HS-5 (cell line): ENCODE measurements at places on chromosomes 7 and 10.

- DNase-seq = no peak
These were observed 69.8 kb downstream of the CDK6 start for GRCh38 chr7:92766461-92767003.

DNA sequence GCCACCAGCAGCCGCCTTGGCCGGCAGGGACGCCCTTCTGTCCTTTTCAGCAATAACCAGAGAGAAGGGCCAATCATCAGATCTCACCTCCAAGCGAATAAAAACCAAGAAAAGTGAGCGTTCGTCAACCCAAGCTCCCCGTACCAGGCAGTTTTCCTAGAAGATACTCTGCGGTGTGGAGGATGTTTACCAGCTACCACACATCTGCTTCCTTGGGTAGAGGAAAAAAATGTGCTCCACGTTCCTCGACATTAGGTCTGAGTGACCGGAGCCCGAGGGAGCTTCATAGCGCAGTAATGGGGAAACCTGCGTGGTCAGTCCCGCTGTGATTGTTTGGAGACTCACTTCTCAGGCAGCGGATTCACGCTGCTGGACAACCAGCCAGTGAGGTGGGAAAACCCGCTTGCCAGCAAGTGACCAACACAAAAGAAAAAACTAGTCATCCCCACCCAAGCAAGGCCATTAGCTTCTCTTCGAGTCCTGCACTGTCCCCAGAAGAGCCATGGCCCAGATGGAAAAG is 73.0 kb downstream of the ZRANB1 start:
- DNase-seq = no peak

DNA sequence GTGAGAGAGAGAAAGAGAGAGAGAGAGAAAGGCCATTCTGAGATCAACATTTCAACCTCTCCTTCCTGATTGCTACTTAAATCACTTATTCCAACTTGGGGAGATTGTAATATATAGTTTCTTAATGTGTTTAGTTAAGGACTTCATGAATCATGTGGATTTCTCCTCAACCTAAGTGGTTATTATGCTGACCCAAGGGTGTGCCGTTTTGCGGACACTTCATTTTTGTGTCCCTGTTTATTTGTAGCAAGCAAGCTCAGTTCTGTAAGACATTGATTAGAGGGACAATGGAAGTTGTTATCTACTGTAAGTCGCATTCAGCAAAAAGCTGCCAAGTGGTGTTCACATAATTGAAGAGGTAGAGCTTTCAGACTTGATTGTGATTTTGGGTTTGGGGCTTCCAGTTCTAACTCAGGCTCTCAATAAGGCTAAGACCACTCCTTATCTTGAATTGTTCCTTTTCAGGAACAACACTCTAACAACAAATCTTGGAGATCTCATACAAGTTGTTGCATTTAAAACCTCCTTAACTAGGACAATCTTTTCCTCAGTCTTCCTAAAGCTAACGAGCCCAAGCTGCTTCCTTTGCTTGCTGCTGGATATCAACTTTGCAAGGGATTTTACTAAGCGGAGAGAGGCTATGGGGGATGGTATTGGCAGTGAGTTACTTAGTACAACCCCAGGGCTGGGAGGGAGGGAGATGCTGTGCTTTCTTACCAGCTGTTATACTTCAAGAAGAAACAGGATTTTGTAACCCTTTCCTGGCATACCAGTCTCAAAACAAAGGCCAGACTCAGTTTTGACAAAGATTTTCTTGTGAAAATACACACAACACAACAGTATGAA is 19.8 kb upstream of the COL1A2 start:
- peak; percentile 37 for DNase-seq

DNA sequence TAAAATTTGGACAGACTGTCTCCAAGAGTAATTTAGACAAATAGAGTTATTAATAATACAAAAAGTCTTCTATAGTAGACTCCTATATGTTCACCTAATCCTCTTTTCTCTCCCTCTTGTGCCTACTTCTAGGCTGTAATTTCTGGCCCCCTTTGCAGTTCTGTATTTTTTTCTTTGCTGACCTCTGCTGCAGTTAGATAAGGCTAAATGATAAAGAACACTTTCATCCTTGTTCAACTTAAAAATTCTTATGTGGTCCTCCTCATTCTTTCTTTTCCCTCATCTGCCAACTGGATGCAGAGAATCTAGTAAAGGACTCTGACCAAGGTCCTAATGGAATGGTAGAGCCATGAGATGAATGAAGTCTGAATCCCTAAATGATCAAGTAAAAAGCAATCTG is 20.1 kb downstream of the GLCCI1 start:
- no peak for DNase-seq

DNA sequence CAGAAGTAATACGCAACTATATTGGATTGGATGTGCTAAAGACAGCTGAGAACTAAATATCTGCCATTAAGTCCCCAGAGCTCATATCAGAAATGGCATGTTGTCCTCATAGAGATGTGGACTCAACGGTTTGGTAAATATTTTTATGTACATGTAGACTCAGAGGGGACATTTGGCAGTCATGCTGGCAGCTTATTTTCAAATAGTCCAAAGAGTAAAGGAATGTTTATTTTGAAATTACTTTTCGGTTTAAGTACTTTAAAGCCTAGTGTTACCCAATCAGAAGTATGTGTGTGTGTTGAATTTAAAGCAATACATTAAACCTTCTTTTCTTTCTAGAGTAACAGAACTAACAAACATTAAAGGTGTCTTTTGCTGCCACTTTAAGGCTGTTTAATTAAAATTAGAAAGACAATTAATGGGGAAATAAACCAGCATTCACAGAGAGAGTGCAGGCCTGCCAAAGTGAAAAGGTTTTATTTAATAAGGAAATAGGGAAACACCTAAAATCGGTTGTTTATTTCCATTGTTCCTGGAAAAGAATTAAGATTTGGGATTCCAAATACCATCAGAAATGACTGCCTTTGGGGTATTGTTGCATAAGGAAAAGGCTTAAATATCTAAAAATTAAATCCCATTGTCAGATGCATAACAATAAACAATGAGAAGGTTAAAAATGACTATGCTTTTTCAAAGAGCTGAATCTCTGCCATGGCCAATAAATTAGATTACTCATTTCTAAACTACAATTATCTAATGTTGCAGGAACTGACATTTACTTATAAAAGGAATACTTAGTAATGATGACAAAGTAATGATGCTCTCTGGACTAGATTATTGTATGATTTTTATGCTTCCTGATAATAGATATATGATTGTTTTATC is 113.4 kb upstream of the AHR start:
- no peak for DNase-seq
